ENCODE measurements at places on chromosomes 13 and 19.

DNA sequence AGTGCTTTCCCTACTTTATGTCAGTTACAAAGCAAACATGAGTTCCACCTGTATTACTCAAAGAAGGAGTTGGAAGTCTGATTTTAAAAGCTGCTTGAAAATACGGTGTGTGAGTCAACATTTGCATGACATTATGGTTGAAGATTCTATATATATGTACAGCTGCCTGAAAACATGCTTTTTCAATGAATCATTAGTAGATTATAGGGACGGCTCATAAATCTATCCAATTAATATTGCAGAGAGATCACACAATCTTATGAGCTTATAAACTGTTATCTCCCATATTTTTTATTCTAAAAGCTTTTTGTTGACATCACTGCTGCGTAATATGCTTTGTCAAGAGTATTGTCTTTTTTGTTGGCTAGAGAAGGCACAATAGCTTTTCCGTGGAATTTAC, 873.8 kb downstream of the SLITRK6 start:
- DNase-seq, result no peak

GRCh38 chr13:99829593-99830239, 141.9 kb downstream of the ZIC5 start:
- no peak for DNase-seq

DNA sequence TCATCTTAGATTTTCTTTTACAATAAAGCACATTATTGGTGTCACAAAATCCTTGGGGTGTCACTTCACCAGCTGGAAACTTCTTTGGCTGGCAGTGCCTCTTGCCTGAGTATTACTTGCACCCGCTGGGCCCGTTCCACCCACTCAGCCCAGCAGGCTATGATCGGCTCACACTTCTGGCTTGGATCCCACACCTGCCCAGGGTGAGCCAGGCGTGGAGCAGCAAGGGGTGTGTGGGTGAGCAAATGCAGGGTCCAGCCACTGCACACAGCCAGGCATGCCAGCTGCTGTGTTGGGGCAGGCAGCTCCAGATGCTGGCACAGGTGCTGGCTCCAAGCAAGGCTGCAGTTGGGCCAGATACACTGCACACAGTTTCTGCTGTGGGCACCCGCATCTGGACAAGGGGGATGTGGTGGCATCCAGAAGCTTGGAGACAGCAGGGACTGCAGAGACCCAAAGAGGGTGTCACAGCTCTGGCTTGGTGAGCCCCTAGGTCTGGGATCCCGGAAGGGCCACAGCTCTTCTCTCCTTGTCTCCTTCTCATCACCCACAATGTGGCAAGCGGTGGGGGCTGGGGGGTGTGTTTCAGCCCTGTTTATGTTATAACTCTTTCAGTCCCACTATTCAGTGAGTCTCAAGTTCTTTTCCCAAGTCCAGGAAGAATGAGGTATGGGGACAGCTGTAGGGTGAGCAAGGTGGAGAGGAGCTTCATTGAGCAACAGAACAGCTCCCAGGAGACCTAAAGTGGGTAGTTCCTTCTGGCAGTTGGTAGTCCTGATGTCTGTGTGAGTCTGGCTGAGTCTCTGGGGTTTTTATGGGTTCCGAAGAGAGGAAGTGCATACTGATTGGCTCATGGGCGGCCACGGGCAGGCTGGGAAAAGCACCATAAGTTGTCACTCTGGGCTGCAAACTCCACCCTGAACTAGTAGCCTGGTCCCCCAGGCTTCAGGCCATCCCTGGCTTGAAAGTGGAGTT, 25.3 kb upstream of the TBC1D4 start:
- no peak for DNase-seq

DNA sequence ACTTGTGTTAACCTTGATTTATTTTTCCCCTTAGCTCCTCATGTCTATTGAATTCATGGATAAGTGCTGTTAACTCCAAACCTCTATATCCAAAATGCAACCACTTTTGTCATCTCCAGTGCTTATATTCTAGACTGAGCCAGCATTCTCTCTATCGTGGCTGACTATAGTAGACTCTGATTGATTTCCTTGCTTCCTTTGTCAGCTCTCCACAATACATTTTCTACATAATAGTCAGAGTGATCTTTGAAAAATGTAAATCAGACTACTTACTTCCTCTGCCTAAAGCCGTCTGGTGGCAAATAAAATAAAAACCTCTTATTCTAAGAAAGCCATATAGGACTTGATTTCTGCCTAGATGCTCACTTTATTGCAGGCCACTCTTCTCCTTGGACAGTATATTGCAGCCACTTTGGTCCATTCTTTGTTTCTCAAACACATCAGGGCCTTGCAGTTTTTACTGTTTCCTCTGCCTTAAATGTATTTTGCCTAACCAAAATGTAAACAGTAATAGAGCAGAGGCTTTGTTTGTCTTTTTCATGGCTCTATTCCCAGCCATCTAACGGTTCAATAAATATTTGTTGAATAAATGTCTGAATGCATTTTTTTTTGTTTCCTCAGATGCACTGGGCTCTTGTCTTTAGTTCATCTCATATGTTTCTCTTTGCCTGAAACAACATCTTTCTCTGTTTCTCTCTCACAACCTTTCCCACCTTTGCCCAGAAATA, 243.6 kb upstream of the CSNK1A1L start:
- no peak for DNase-seq

GRCh38 chr13:44620057-44620456, 43.9 kb upstream of the TSC22D1 start:
- DNase-seq, result no peak

GRCh38 chr13:36131222-36131930, at the start of gene DCLK1:
Gene DCLK1, minus strand, starts transcription at chr13:36131382.
- no peak for DNase-seq

GRCh38 chr13:104592127-104592526, 1525.9 kb upstream of the SLC10A2 start:
- no peak for DNase-seq
